ENCODE measurements at places on chromosomes 5 and 9.

DNA sequence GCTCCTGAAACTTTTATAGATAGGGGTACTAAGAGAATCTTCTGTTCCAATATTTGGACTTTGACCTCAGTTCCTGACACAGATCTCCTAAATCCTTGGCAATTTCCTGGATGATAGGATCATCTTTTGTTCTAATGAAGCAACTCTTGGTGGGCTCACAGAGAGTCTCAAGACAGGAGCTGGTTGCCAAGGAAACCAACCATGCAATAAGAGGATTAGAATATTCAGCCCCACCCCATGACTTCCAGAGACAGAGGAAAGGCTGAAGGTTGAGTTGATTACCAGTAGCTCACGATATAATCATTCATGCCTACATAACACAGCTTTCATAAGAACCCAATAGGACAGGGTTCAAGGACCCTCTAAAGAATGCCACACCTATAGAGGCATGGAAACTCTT is 2050.2 kb upstream of the CDH6 start:
- DNase-seq, result no peak

GRCh38 chr9:103372828-103373227 is 377.7 kb downstream of the CYLC2 start:
- DNase-seq, result no peak

GRCh38 chr5:2263763-2264162 is 381.0 kb upstream of the IRX4 start:
- no peak for DNase-seq

DNA sequence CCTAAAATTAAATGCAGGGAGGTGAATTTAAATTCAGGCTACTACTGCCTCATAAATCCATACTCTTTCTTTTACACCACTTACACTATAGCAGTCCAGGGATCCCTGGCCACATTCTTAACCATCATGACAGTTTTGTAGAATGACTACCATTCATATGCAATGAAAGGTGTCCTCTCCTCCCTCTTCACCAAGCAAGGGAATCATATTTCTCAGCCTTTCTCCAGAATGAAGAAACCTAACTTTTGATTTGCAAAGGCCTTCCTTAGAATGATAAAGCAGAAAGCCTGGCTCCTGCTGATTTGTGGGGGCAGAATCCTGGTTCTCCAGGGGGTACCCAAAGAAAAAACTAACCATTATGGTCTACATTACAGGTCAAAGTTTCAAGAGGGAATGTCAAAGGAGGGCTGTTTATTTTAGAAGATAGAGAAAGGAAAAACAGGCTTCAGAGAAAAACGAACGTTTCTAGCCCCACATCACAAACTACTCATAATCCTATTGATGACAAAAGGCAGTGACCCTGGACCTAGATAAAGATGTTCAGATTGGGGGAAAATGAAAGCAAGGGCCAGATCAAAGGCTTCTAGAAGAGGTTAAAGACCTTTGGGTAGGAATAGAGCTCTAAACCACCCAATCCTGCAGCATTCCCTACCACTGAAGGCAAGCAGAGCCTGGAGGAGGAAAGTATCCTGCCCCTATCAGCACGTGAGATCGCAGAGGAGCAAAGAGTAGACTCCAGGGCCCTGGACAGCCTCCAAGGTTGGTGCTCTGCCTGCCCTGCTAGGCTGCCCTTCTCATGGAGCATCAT is 11.5 kb downstream of the WNT8A start:
- no peak for DNase-seq

- DNase-seq, result no peak
Measured at GRCh38 chr9:90046317-90046861, 441.6 kb downstream of the GADD45G start.

- DNase-seq, result no peak
Measured at GRCh38 chr5:17219469-17219868, 2.0 kb downstream of the BASP1 start.

GRCh38 chr9:106846857-106847256 is 16.1 kb upstream of the ZNF462 start:
- no peak for DNase-seq

- no peak for DNase-seq
Measured at GRCh38 chr5:166331521-166331920, 1959.9 kb upstream of the WWC1 start.

GRCh38 chr9:119758990-119759389 is 389.8 kb upstream of the BRINP1 start:
- no peak for DNase-seq

- DNase-seq, result no peak
Measured at GRCh38 chr9:135589596-135590485, 28.3 kb downstream of the PAEP start.

- DNase-seq, result no peak
Measured at GRCh38 chr9:130970052-130970451, 31.0 kb upstream of the FIBCD1 start.

GRCh38 chr5:123119334-123119986 is 30.4 kb downstream of the PRDM6 start:
- DNase-seq, result no peak
